ENCODE measurements at places on chromosomes 1 and 21.

DNA sequence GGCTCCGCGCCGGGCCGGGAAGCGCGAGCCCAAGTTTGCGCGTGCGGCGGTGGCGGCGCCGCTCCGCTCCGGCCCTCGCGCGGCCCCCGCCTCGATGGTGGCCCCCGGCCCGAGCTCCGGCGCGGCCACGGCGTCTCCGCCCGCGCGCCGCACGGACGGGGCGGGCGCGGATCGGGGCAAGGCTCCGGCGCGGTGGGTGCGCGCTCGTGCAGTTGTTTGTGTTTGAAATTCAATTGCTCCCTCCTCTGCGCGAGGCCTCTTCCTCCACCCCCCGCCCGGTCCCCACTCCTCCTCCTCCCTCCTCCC, at the start of gene HDGF:
TSS of gene HDGF (minus strand) at position 225 of the 306 bp plus-strand sequence. CDS start 246 bp downstream, outside the sequence.
- no peak for DNase-seq

GRCh38 chr1:40029608-40030007, 10.9 kb upstream of the CAP1 start:
- no peak for DNase-seq

GRCh38 chr1:22508329-22508728, 55.0 kb upstream of the EPHA8 start:
- no peak for DNase-seq

DNA sequence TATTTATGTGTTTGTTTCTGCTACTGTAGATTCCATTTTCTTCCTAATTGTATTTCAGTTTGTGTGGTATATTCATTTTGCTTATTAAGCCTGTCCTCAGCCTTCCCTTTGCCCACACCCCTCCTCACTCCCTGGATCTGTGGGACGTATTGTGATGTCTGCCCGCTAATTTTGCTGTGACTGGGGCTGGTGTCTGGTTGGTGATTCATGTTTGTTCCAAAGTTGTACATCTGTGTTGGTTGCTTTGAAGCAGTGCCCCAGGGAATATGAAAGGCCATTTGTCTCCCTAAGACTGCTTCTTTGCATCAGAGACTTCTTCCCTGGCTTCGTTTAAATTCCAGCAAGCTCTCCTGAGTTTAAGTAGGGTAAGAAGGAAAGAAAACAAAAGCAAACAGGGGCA, 289.5 kb upstream of the SGIP1 start:
- peak; percentile 73 for DNase-seq

- DNase-seq, result no peak
Measured at GRCh38 chr1:34235594-34235993, 58.9 kb downstream of the C1orf94 start.

- no peak for DNase-seq
Measured at GRCh38 chr1:90671251-90671650, 45.9 kb downstream of the BARHL2 start.

- no peak for DNase-seq
Measured at GRCh38 chr1:28926629-28927265, 12.4 kb downstream of the EPB41 start.

DNA sequence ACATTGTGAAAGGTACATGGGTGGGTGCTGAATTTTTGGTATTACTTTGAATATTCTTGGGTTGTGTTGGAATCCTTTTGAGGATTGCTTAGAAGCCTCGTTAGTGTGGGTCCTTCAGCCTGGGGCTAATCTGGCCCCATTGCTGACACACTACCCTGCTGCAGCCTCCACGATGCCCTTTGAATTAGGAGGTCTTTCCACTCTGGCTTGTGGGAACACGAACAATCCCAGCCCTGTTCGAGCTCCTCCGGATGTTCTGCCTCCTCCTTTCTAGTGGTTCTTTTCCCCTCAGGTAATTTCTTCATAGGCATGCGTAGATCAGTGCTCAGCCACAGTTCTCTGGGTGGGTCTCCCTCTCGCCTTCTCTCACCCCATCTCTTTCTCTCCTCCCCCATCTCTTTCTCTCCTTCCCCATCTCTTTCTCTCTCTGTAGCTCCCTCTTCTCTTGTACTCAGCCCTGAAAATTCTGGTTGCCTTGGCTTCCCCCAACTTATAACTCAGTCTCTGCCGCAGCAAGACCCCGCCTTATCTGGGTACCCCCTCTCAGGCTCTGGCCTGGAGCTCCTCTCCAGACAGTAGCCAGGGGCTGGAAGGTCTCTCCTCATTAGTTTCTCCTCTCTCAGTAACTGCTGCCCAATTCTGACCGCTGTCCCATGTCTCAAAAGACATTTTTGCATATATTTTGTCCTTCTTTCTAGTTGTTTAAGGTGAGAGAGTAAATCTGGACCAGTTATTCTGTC, 46.0 kb upstream of the SLC19A1 start:
- DNase-seq, result no peak

GRCh38 chr1:231310391-231310934, 27.2 kb downstream of the EXOC8 start:
- DNase-seq, result no peak

DNA sequence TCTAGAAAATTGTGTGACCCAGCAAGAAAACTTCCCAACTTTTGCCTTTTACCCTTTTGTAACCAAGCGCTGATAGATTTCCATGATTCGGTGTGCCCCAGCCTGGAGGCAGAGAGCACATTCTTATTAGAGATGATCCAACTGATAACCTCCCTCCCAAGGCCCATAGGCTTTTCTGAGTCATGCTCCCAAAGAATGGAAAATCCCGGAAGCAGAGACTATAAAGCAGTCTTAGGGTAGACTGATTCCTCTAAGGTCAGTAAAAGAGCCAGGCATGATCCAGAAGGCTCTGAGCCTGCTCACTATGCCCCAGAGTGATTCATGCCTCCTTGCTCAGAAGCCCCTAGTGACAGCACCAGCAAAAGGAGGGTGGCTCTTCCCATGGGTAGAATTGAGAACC, 4.3 kb downstream of the CAMK1G start:
- DNase-seq, result no peak

DNA sequence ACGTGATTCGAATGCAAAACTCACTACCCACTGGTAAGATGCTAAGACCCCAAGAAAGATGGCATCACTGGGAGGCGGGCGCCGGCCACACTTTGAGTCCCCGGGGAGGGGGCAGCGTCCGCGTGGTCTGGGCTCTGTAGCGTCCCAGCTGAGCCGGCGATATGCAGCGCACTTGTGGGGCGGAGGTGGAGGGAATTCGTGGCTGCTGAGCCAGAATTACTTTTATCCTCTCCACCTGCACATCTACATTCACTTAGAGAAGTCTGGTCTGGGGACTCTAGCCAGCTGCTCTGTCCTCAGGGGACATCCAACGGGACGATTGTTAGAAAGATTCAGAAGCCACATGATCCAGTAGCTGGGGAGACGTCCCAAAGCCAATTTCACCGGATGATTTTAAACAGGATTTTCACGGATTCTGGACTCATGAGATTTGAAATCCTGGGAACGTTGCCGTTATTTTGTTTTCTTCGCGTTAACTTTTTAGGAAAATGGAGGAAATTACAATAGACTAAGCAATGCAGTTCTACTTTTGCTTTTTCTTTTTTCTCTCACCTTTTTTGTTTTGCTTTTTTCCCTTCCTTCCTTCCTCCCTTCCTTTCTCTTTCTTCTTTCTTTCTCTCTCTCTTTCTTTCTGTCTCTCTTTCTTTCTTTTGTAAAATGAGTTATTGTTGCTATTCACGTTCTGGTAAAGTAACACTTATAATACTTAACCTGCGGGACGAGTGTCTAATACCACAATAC, 1.3 kb downstream of the JAM2 start:
- DNase-seq, result peak; percentile 4

DNA sequence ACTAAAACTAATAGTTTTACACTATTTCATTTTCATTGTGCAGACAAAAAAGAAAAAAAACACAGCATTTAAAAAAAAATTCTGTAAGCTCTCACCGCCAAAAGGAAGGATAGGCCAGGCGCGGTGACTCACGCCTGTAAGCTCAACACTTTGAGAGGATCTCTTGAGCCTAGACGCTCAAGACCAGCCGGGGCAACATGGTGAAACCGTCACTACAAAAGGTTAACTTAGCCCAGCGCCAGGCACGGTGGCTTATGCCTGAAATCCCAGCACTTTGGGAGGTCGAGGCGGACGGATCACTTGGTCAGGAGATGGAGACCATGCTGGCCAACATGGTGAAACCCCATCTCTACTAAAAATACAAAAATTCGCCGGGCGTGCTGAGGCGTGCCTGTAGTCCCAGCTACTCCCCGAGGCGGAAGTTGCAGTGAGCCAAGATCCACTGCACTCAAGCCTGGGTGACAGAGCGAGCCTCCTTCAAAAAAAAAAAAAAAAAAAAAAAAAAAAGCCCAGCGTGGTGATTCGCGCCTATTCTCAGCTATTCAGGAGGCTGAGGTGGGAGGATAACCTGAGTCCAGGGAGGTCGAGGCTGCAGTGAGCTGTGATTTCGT, 14.3 kb upstream of the SPEN start:
- DNase-seq, result peak; percentile 35

GRCh38 chr1:97553971-97554370, 366.9 kb downstream of the DPYD start:
- DNase-seq, result no peak

DNA sequence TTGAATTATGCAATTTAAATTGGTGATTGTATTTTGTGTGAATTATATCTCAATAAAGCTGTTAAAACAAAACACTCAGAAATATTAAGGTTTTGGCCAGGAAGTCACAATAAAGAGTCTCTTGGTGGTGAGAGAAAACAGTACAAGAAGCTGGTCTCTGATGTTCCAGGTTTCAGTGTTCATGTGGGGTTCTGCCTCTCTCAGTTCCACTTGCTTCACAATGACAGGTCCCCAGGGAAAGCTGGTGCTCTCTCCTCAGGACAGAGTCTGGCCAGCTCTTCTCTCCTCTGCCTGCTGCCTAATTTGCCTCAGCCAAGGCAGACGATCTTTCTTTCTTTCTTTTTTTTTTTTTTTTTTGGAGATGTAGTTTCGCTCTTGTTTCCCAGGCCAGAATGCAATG, 342.9 kb upstream of the PLXNA2 start:
- no peak for DNase-seq

DNA sequence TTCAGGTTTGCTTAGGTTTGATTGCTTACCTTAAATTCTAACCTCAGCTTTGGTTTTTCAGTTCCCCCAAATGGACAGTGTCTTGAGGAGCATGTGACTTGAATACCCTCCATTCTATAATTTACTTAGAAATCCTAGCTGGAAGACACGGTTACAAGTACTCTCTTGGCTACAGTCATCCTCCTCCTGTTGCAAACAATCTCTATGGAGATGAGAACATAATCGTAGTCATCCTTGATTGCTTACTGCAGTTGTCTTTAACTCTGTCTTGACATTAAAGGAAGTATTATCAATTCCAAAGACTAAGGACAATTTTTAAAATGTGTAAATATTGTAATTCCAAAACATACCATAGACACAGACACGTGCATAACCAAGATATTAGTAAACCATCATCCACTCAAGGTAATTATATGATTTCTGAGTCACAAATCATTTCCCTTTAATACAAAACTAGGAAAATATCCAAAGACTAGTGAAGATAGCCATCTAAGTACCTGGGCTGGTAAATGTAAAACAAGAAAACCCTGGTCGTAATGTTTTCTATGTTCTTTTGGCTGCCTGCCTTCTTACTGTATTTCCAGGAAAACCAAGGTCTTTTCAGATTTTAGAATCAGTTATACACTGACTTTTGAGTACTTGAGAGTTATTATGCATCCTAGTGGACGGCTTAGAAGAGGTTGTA, 149.9 kb downstream of the CHRM3 start:
- no peak for DNase-seq

DNA sequence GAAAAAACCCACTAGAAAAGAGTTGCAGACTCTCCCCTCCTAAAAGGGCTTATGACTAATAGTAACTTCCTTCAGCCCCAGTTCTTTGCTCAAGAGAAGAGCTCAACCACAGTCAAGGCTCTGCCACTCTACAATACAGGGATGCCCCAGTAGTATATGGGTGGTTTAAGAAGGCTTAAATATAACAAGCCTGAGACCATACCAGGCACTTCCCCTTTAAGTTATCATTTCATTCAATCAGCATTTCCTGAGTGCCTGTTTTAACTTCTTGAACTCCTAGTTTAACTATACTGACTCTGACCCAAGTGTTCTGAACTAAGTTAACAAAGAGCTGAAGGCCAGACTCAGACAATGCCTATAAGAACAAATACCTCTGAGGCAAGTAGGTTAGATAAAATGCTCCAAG, 19.8 kb downstream of the PRPF38A start:
- no peak for DNase-seq

DNA sequence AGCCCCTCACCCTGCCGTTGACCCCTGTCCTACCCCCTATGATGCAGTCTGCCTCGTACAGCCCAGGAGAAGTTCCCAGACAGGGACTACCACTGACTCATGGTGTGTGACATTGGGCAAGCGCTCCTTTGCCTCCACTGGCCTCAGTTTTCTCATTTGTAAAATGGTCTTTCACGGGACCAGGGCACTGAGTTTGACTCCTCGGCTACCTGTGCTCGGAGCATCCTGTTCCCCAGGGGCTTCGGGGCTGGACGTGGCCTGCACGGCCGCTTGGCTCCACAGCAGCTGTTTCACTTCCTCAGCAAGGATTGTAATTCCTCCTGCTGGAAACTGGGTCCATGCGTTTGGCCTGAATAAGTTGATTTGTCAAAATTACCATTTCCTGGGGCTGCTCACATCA, 277.3 kb downstream of the MATN1 start:
- DNase-seq, result no peak

- no peak for DNase-seq
Measured at GRCh38 chr1:236568285-236568894, 35.9 kb downstream of the HEATR1 start.

GRCh38 chr21:33972539-33972938, 56.9 kb upstream of the ATP5PO start:
- DNase-seq, result no peak

GRCh38 chr21:38505654-38506523, 7.6 kb upstream of the ERG start:
- no peak for DNase-seq

DNA sequence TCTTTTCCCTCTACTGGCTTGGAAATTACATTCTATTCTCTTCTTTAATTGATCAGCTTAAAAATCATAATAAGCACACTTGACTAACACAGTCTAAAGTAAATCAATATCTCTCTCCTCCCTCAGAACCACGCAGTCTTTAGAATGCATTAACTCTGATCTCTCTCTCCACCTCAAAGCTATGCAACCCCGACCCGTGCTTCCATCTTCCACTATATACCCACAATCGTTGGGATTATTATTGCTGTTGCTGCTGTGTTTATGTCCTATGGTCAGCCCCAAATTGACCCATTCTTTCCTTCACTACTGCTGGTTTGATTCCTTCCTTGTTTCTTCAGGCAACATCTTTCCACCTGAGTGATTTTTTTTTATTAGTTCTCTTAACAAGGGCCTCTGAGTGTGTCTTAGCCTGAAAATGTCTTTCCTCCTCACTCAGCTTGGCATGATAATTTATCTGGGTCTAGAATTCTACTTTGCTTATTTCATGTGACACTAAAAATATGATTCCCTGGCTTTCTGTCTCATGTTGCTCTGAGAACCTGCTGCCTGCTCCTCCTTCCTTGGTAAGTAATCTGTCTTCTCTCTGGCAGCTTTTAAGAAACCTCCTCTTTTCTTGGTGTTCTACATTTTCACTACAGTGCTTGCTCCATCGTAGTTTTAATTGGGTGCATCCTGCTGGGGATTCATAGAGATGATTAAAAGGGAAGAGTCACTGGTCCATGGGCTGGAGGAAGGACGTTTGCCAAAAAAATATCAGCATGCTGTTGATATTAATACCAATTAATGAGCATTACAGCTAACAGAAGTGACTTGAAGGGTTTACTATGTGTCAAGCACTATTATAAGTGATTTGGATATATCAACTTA, 472.2 kb downstream of the MATN1 start:
- DNase-seq, result no peak

- no peak for DNase-seq
Measured at GRCh38 chr1:101101360-101101759, 75.8 kb upstream of the DPH5 start.

Measured in dorsolateral prefrontal cortex (tissue), 122 donors.